MCF 10A (cell line): ENCODE measurements at places on chromosomes 6 and 20.

DNA sequence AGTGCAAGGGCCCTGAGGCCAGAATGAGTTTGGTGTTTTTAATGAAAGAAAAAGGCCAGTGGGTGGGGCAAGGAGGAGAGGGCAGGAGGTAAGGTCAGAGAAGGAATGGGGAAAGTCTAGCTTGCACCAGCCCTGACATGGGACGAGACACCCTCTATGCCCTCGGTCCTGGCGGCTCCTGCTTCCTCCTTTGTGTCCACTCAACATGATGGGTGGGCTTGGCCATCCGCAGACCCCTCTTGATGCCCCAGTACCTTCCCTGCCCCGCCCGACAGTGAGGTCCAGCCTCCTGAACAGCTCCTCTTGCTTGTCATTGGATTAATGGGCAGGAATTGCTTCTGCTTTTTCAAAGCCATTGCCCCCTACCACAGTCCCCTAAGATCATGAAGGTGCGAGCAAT is 33.6 kb upstream of the ANGPT4 start:
- DNase-seq: no peak
- H3K27ac ChIP-seq: no peak overlapping the region
- H3K36me3 ChIP-seq: no peaks in the 10 kb centered on the region
- H3K4me1 ChIP-seq: no peaks in the 10 kb centered on the region
- no peak overlapping the region for H3K4me3 ChIP-seq

GRCh38 chr20:51583073-51583472 is 40.6 kb upstream of the NFATC2 start:
- peaks cover 13% of the 10 kb centered on the region for H3K36me3 ChIP-seq
- H3K27me3 ChIP-seq: peaks cover 16% of the 10 kb centered on the region
- DNase-seq: no peak
- no peaks in the 10 kb centered on the region for H3K4me1 ChIP-seq

GRCh38 chr20:57211908-57212533 is 54.4 kb downstream of the BMP7 start:
- no peak overlapping the region for H3K27ac ChIP-seq
- H3K4me3 ChIP-seq: no peak overlapping the region
- H3K4me1 ChIP-seq: peaks cover 13% of the 10 kb centered on the region
- H3K27me3 ChIP-seq: peaks cover 15% of the 10 kb centered on the region
- DNase-seq: no peak
- no peaks in the 10 kb centered on the region for H3K36me3 ChIP-seq

GRCh38 chr6:97822632-97823031 is 539.6 kb upstream of the MMS22L start:
- no peaks in the 10 kb centered on the region for H3K4me1 ChIP-seq
- no peak for DNase-seq
- H3K27me3 ChIP-seq: peaks cover 87% of the 10 kb centered on the region
- no peaks in the 10 kb centered on the region for H3K36me3 ChIP-seq
- H3K4me3 ChIP-seq: no peak overlapping the region

DNA sequence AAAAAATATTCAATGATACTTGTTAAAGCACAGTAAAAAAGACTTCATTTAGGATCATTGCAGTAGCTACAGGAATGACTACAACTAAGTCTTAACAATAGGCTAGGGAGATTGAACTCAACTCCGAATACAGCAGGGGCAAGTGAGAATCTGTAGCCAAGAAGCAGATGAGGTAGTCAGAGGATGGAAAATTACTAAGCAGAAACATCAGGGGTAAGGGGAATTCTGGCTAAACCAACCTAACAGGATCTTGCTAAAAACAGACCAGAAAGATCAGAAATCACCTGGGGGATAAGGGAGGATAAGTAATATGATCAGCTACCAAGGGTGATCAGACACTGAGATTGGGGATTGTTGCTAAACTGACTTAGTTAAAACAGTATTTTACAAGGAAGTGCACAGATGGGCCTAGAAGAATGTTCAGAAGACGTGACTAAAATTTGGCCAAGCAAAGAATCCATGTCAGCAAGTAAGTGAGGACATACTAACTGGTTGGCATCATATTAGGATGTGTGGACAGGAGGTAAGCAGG is 217.5 kb downstream of the TENT5A start:
- H3K27ac ChIP-seq: no peak overlapping the region
- H3K4me3 ChIP-seq: no peak overlapping the region
- H3K4me1 ChIP-seq: no peaks in the 10 kb centered on the region
- H3K36me3 ChIP-seq: no peaks in the 10 kb centered on the region
- no peaks in the 10 kb centered on the region for H3K27me3 ChIP-seq

- H3K27ac ChIP-seq: no peak overlapping the region
- H3K36me3 ChIP-seq: no peaks in the 10 kb centered on the region
- peaks cover 36% of the 10 kb centered on the region for H3K27me3 ChIP-seq
- H3K4me1 ChIP-seq: peaks cover 10% of the 10 kb centered on the region
- no peak overlapping the region for H3K4me3 ChIP-seq
- DNase-seq: no peak
Observed at GRCh38 chr20:17750722-17751045, 50.9 kb downstream of the BANF2 start.

GRCh38 chr6:106539936-106540335 is 89.4 kb downstream of the RTN4IP1 start:
- peaks cover 74% of the 10 kb centered on the region for H3K36me3 ChIP-seq
- H3K4me3 ChIP-seq: no peak overlapping the region
- H3K27me3 ChIP-seq: no peaks in the 10 kb centered on the region
- DNase-seq: no peak

DNA sequence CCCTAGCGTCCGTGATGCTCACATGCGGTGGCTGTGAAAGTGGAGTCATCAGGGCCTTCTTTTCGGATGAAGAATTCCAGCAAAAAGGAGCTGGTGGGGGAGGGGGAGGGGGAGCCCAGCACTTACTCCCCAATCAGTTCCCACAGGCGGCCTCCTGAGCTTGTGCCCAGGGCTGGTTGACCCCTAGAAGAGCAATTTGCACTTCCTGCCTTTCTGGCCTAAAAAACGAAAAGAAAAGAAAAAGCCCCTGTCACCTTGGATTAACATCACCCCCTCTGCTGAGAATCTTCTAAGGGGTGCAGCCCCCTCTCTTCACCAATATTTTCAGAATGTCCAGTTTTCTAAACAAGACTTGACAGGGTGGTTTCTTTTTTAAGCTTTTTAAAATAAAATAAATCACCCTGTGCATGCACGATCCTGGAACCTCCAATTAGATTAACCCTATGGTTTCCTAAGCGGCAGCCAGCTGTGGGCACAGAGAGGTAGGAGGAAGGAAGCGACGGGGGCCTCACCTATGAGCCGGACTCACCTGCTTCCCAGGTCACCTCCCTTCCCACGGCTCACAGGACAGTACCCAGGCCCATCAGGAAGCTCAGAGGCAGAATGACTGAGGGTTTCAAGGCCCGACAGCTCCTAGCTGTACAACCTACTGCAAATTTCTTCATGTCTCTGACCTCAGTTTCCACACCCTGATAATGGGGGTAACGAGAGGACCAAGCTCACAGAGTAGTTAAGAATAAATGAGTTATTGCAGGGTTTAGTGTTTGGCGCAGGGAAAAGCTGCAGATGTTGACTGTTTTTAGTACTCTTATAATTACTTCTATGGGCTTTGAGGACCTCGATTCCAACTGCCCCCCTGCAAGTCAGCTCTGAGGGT is 10.5 kb upstream of the TGM2 start:
- H3K4me3 ChIP-seq: no peak overlapping the region
- H3K4me1 ChIP-seq: peaks cover 22% of the 10 kb centered on the region
- no peak overlapping the region for H3K27ac ChIP-seq
- H3K27me3 ChIP-seq: no peaks in the 10 kb centered on the region
- DNase-seq: no peak

GRCh38 chr6:151376440-151376839 is 14.9 kb downstream of the ZBTB2 start:
- H3K4me1 ChIP-seq: peaks cover 25% of the 10 kb centered on the region
- peaks cover 6% of the 10 kb centered on the region for H3K36me3 ChIP-seq
- no peak overlapping the region for H3K4me3 ChIP-seq
- H3K27ac ChIP-seq: peak overlapping the region; percentile 92
- no peak for DNase-seq

DNA sequence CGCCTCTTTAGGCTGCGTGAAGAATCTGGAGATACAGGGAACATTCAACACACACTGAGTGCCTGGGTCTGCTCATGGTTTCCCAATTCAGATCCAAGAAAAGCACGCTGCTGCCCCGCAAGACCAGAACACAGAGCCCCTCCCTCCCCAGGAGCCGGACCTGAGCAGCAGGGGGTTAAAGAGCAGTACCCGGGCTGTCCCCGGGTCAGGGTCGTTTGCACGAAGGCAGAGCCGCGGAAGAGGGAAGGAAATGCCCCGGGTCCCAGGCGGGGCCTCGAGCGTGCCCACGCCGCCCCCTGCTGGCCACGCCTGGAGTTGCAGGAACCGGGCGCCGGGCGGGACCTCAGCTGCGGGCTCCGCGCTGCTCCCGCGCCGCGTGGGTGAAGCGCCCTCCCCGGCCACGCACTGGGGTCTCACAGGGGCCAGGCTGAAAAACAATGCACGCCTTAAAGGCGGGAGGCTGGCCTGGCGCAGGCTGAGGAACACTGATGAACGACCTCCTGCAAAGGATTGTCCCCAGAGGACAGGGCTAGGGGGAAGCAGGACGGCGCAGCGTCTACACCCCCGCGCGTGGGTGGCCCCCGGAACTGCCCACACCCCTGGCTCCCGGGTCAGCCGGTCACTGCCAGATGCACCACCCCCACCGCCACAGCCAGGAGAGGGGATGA is 48.9 kb downstream of the ANKRD60 start:
- DNase-seq: peak; percentile 40
- no peaks in the 10 kb centered on the region for H3K36me3 ChIP-seq
- H3K4me1 ChIP-seq: no peaks in the 10 kb centered on the region
- peaks cover 32% of the 10 kb centered on the region for H3K27me3 ChIP-seq
- H3K27ac ChIP-seq: no peak overlapping the region

- peaks cover 13% of the 10 kb centered on the region for H3K4me1 ChIP-seq
- H3K36me3 ChIP-seq: no peaks in the 10 kb centered on the region
- no peak overlapping the region for H3K4me3 ChIP-seq
- H3K27me3 ChIP-seq: no peaks in the 10 kb centered on the region
- DNase-seq: no peak
Observed at GRCh38 chr6:105645156-105645555, 242.3 kb upstream of the PREP start.

DNA sequence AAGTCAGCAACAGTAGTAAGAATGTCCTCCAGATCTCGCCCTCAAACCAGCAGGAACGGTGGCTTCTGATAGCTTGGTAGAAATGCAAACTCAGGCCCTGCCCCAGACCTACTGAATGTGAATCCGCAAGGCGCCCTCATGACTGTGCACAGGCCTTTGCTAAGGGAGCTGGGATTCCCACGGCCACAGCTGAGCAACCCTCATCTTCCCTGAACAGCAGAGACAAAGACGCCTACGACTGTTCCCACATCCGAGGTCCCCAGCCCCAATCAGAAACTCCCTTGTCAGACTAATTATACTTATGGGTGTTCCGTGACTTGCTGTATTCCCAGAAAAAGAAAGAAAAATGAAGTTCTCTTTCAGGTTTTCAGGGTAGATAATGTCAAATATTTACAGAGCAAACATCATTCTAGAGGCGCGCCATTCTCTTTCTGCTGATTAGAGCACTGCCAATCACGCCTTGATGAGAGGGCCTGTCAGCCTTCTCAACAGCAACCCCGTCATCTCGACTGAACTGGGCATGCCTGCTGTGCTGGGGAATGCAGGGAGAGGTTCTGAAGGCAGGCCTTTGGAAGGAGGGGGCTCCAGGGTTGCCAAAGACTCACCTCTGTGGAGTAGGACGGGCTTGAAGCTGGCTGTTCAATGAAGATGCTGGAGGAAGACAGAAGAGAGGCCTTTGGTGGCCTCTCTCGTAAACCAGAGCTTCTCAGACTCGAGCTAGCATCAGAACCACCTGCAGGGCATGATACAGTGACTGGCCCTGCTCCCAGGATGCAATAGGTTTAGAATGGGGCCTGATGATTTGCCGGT is 79.9 kb downstream of the ZNF217 start:
- no peaks in the 10 kb centered on the region for H3K4me1 ChIP-seq
- no peaks in the 10 kb centered on the region for H3K27me3 ChIP-seq
- H3K27ac ChIP-seq: no peak overlapping the region
- H3K4me3 ChIP-seq: no peak overlapping the region
- DNase-seq: no peak
- no peaks in the 10 kb centered on the region for H3K36me3 ChIP-seq

- H3K4me1 ChIP-seq: no peaks in the 10 kb centered on the region
- H3K27me3 ChIP-seq: no peaks in the 10 kb centered on the region
- H3K4me3 ChIP-seq: no peak overlapping the region
- no peak overlapping the region for H3K27ac ChIP-seq
- H3K36me3 ChIP-seq: no peaks in the 10 kb centered on the region
- DNase-seq: no peak
Observed at GRCh38 chr20:48197066-48197465, 411.8 kb upstream of the SULF2 start.
